ENCODE measurements at places on chromosomes 11 and 22.

DNA sequence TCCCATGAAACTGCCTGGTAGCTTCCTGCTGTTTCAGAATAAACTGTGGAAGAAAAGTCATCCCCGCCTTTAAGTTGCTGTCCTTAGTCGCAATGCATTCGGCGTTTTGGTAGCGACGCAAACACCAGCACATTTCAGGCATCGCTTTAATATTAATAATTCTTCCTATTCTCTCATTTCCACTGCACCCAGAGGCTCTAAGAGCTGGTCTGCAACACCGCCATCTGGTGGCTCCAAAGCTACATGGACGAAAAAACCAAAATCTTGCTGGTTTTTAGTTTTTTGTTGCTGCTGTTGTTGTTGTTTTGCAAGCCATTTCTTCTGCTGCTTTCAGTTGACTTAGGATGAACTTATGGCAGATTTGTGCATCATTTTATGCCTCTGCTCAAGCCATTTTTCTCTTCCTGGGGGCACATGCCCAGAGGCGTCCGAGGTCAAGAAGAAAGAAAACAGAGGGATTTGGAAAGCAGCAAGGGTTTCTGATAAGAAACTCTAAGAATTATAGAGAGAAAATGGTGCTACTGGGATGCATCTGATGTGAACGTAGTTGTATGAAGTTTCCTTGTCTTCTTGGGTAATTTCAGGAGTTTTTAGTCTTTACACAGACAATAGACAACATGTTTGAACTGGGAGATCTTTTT is 345.4 kb upstream of the KIRREL3 start:
- no peak overlapping the region for H3K4me3 ChIP-seq
- H3K27me3 ChIP-seq, result no peaks in the 10 kb centered on the region
- H3K27ac ChIP-seq, result no peak overlapping the region

- H3K4me1 ChIP-seq, result no peaks in the 10 kb centered on the region
- no peaks in the 10 kb centered on the region for H3K36me3 ChIP-seq
- H3K27me3 ChIP-seq, result peaks cover 2% of the 10 kb centered on the region
- no peak overlapping the region for H3K4me3 ChIP-seq
- H3K27ac ChIP-seq, result no peak overlapping the region
Measured at GRCh38 chr11:119635776-119636175, 93.2 kb downstream of the NECTIN1 start.

- H3K27ac ChIP-seq, result no peak overlapping the region
- no peak overlapping the region for H3K4me3 ChIP-seq
- H3K27me3 ChIP-seq, result no peaks in the 10 kb centered on the region
- DNase-seq, result no peak
- no peaks in the 10 kb centered on the region for H3K36me3 ChIP-seq
Measured at GRCh38 chr11:105899772-105900171, 122.3 kb downstream of the MSANTD4 start.

GRCh38 chr11:86865436-86865835 is 65.1 kb downstream of the PRSS23 start:
- H3K4me3 ChIP-seq, result no peak overlapping the region
- H3K36me3 ChIP-seq, result no peaks in the 10 kb centered on the region
- H3K27ac ChIP-seq, result no peak overlapping the region
- H3K4me1 ChIP-seq, result no peaks in the 10 kb centered on the region
- DNase-seq, result no peak
- H3K27me3 ChIP-seq, result no peaks in the 10 kb centered on the region

DNA sequence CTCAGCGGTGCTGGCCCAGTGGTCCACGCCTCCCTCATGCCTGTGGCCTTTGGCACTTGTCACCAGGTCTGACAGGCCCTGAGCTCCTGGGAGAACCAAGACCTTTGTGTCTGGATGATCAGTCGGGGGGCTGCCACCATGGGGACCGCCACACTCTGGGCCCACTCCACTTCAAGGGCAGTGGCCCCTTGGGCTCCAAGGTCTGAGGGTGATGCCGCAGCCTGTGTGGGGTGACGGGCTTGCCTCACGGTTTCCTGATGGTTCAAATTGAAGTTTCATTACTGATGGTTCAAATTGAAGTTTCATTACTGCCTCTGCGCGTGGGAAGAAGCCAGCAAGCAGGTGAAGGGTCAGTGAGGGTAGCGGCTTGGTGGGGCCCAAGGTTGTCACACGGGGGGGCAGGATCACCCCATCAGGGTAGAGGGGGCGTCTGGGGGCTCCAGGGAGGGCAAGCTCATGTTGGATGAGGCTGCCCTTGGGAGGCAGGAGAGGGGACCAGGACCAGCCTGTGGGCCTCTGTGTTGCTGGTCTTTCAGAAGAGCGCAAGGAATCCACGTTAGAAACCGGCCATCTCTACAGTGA is 27.5 kb downstream of the TRMU start:
- peak overlapping the region; percentile 48 for H3K27ac ChIP-seq
- H3K4me1 ChIP-seq, result no peaks in the 10 kb centered on the region
- H3K27me3 ChIP-seq, result no peaks in the 10 kb centered on the region
- H3K4me3 ChIP-seq, result no peak overlapping the region

GRCh38 chr22:29203488-29204454 is 1.9 kb upstream of the EMID1 start:
- no peaks in the 10 kb centered on the region for H3K27me3 ChIP-seq
- H3K36me3 ChIP-seq, result no peaks in the 10 kb centered on the region
- no peaks in the 10 kb centered on the region for H3K4me1 ChIP-seq
- no peak overlapping the region for H3K27ac ChIP-seq

DNA sequence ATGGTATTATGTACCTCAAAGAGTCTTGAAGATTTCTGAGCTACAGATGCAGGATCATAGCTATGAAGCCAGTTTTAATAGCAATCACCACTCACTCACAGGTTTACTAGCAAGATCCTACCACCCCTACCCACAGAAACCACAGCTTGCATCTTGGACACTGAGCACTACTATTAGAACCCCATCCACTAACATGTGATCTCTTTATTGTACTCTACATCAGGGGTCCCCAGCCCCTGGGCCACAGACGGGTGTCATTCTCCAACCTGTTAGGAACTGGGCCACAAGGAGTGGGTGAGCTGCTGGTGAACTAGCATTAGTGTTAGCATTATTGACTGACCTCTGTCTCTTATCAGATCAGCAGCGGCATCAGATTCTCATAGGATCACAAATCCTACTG is 844.8 kb upstream of the CHORDC1 start:
- H3K36me3 ChIP-seq, result no peaks in the 10 kb centered on the region
- DNase-seq, result no peak
- no peaks in the 10 kb centered on the region for H3K4me1 ChIP-seq
- H3K27ac ChIP-seq, result no peak overlapping the region

- H3K27ac ChIP-seq, result peak overlapping the region; percentile 98
- DNase-seq, result peak; percentile 95
- peaks cover 36% of the 10 kb centered on the region for H3K36me3 ChIP-seq
- no peak overlapping the region for H3K4me3 ChIP-seq
- H3K4me1 ChIP-seq, result peaks cover 16% of the 10 kb centered on the region
Measured at GRCh38 chr11:62560566-62561103, 13.1 kb downstream of the EEF1G start.

- peaks cover 7% of the 10 kb centered on the region for H3K27me3 ChIP-seq
- H3K27ac ChIP-seq, result no peak overlapping the region
- DNase-seq, result no peak
- H3K36me3 ChIP-seq, result no peaks in the 10 kb centered on the region
Measured at GRCh38 chr11:92954003-92954402, 15.4 kb upstream of the MTNR1B start.

GRCh38 chr11:27540051-27540450 is 33.5 kb upstream of the LIN7C start:
- H3K27me3 ChIP-seq, result no peaks in the 10 kb centered on the region
- H3K4me3 ChIP-seq, result no peak overlapping the region
- H3K27ac ChIP-seq, result no peak overlapping the region
- DNase-seq, result no peak
- no peaks in the 10 kb centered on the region for H3K4me1 ChIP-seq

GRCh38 chr11:29534836-29535235 is 482.0 kb downstream of the KCNA4 start:
- no peak overlapping the region for H3K27ac ChIP-seq
- no peak for DNase-seq
- no peaks in the 10 kb centered on the region for H3K27me3 ChIP-seq
- H3K4me3 ChIP-seq, result no peak overlapping the region

DNA sequence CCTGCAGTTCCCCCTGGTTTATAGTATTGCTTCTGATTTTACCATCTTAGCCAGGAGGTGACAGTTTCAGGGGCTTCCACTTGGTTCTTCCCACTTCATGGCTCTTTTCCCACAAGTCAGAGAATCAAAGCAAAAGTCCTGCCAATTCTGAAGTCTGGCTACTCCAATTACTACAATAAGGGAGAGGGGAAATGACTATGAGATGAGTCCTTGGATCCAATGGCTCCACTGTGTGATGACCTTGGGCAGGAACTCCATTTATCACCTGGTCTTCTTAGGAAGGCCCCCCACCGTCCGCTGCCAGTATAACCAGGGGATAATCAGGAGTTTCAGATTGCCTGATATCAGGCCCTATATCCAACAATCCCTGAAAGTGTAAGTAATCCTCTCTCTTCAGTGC is 31.6 kb upstream of the CCND1 start:
- no peak for DNase-seq
- H3K4me1 ChIP-seq, result no peaks in the 10 kb centered on the region
- H3K36me3 ChIP-seq, result no peaks in the 10 kb centered on the region
- H3K27me3 ChIP-seq, result no peaks in the 10 kb centered on the region

DNA sequence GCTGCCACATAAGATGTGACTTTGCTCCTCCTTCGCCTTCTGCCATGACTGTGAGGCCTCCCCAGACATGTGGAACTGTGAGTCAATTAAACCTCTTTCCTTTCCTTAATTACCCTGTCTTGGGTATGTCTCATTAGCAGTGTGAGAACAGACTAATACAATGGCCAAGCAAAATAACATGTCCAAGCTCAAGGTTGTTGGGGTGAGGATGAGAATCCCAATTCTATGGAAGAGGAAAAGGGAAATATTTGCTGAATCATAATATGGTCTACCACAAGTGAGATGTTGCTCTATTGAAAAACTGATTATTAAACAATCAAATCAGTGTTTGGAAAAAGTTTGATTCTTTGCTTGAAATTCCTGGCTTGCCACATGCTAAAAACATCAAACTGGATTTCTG is 48.7 kb upstream of the LRRC4C start:
- H3K4me1 ChIP-seq, result no peaks in the 10 kb centered on the region
- DNase-seq, result no peak
- no peak overlapping the region for H3K4me3 ChIP-seq
- H3K36me3 ChIP-seq, result no peaks in the 10 kb centered on the region
- H3K27me3 ChIP-seq, result no peaks in the 10 kb centered on the region

GRCh38 chr11:102017026-102017425 is 30.2 kb upstream of the CFAP300 start:
- H3K4me3 ChIP-seq, result no peak overlapping the region
- H3K36me3 ChIP-seq, result no peaks in the 10 kb centered on the region
- DNase-seq, result no peak
- no peak overlapping the region for H3K27ac ChIP-seq
- no peaks in the 10 kb centered on the region for H3K4me1 ChIP-seq

DNA sequence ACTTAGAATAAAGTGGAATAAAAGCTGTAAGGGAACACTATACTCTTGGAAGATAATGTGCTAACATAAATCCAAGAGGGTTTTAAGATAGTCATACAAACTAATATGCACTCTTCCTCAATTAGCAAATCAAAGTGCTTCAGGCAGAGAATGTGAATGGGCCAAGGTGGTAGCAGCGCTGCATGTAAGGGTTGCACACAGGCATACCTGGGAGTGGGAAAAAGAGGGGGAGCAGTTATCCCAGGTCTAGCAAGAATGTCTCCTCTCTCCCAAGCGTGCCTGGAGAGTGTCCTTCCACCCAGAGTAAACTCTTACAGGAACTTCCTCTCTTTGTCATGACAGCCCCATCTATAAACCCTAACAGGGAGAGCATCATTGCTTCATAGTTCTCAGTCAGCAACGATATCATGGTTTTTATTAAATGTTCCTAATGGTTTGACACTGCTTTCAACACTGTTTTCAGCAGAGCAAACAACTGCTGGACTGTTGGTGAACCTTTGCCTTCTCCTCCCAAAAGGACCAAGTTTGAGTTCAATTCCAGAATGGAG is 61.6 kb downstream of the SYTL2 start:
- H3K4me1 ChIP-seq, result peaks cover 11% of the 10 kb centered on the region
- peaks cover 25% of the 10 kb centered on the region for H3K27me3 ChIP-seq
- no peak overlapping the region for H3K4me3 ChIP-seq
- H3K36me3 ChIP-seq, result no peaks in the 10 kb centered on the region
- no peak overlapping the region for H3K27ac ChIP-seq
- no peak for DNase-seq

GRCh38 chr11:10502770-10503169 is 38.2 kb downstream of the RNF141 start:
- no peaks in the 10 kb centered on the region for H3K4me1 ChIP-seq
- DNase-seq, result no peak
- H3K27me3 ChIP-seq, result no peaks in the 10 kb centered on the region
- H3K4me3 ChIP-seq, result no peak overlapping the region

DNA sequence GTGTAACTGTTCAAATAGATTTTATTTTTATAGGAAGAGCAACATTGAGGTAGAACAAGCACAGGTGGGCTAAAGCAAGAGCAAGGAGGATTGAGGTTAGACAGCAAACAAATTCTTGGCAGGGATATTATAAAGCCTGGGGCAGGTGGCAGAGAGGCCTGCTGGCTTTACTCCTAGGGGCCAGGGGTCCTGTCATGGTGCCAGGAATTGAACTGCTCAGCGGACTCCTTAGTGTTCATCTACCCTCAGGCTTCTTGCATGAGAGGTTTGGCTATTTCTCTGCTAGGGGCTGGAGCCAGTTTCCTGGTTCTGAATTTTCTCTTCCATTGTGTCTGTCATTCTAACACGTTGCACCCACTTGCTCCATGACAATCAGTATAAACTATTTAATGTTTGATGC is 217.2 kb upstream of the NCAM1 start:
- no peak overlapping the region for H3K4me3 ChIP-seq
- DNase-seq, result no peak
- no peaks in the 10 kb centered on the region for H3K27me3 ChIP-seq
- H3K4me1 ChIP-seq, result peaks cover 5% of the 10 kb centered on the region
- no peaks in the 10 kb centered on the region for H3K36me3 ChIP-seq
- H3K27ac ChIP-seq, result no peak overlapping the region

- no peaks in the 10 kb centered on the region for H3K36me3 ChIP-seq
- no peaks in the 10 kb centered on the region for H3K4me1 ChIP-seq
- DNase-seq, result peak; percentile 86
- H3K27me3 ChIP-seq, result no peaks in the 10 kb centered on the region
- peak overlapping the region; percentile 18 for H3K27ac ChIP-seq
Measured at GRCh38 chr11:10930972-10931760, 73.3 kb upstream of the ZBED5 start.

DNA sequence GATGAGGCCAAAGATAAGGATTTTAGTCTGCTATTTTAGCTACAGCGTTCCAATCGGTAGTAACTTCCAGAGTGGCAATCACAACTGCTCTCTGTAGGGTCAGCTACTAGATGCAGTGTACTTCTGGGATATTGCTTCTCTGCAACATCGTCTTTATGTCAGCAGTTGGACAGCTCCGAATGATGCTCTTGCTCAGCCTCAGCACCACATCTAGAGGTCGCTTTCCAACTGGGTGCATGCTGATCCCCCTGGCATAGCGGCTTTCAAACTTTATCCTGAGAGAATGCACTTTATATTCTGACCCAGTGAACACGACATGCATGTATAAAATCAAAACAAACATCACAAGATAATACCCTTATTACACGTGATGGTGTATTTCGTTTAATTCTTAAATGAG is 219.6 kb downstream of the C11orf87 start:
- H3K4me1 ChIP-seq, result no peaks in the 10 kb centered on the region
- H3K36me3 ChIP-seq, result no peaks in the 10 kb centered on the region
- H3K27me3 ChIP-seq, result no peaks in the 10 kb centered on the region
- H3K4me3 ChIP-seq, result no peak overlapping the region
- DNase-seq, result peak; percentile 82
- no peak overlapping the region for H3K27ac ChIP-seq
